Natural killer cell treated with Interleukin-12 subunit alpha and Interleukin-12 subunit beta and Interleukin-15 and Interleukin-18, amount 100 ng/mL, for 72 hours (primary cell): ENCODE measurements at places on chromosomes 3 and 15.
A peak's percentile ranks its signal among the peaks of the same experiment; 100 is the strongest.

- DNase-seq, result no peak
Observed at GRCh38 chr3:43418601-43419272, 132.4 kb downstream of the SNRK start.

DNA sequence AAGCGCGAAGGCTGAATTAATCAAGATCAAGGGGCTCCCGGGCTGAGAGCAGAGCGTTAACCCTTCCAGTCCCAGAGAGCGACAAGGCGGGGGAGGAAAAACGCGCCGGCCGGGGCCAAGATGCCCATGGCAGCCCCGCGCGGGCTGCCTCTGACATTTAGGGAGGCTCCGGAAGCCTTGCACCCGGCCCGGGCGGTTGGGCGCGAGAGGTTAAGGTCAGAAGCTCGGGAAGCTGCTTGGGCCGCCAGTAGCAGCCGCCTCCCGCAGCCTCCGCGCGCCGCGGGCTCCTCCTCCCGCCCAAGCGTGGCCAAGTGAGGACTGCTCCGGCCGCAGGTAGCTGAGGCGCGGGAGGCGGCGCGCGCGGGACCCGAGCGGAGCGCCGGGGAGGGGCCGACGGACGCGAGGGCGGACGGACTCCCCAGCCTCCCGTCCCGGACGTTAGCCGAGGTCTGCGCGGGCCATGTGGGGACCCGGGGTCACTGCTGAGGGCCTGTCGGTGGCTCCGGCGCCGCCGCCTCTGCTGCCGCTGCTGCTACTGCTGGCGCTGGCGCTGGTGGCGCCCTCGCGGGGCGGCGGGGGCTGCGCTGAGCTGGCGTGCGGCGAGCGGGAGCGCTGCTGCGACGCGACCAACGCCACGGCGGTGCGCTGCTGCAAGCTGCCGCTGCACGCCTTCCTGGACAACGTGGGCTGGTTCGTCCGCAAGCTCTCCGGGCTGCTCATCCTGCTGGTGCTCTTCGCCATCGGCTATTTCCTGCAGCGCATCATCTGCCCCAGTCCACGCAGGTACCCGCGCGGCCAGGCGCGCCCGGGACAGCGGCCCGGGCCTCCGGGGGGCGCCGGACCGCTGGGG is at the start of gene C3orf80:
TSS of gene C3orf80 (plus strand) at position 247 of the 850 bp plus-strand sequence. CDS start at position 461, 214 bp downstream.
- DNase-seq, result peak; percentile 63

DNA sequence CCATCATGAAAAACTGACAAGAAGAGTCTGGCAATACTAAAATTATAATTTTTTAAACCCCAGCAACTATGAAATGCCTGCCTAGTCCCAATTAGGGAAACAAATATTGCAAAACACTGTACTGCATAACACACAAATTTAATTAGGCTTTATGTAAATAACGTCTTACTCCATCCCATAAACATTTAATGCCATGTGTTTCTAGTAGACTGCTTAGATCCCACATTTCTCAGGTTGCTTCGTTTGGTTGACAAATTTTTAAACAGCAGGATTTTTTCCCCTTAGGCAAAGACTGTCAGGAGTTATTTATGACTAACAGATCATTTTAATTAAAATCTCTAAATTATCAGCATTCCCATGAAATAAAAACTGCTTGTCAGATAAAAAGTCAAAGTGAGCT is 29.9 kb downstream of the EIF2AK4 start:
- no peak for DNase-seq

DNA sequence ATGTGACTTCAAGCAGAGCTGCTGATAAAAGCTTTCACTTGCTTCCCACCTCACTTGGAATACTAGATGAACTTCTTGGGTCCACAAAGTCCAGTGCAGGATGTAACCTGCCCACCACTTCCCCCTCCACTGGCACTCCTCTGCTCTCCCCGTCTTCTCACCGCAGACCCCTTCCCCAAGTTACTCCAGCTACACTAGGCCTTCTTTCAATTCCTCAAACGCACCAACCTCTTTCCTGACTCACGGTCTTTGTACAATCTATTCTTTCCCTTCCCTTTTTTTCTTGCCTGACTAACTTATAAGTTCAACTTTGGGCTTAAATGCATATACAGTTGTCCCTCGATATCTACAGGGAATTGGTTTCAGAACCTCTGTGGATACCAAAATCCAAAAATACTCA is 5.2 kb upstream of the ATP13A3 start:
- DNase-seq, result no peak

DNA sequence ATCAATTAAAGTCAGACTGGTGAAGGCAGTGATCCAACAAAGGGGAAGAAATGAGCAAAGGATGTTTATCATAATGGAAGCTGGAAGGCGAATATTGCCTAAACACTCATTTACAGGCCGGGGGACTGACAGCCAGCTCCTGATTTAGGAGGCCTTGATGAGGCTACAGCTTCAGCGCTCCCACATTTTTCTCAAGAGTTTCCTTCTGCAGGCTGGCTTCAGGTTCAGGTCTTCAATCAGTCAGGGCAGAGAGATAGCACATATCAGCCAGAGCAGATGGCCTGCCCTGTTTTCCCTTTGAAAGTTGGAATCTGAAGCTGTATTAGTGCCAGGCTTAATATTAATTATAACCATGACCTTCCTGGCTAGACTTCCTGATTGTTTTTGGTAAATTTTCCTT is 218.9 kb downstream of the SV2B start:
- DNase-seq, result no peak

DNA sequence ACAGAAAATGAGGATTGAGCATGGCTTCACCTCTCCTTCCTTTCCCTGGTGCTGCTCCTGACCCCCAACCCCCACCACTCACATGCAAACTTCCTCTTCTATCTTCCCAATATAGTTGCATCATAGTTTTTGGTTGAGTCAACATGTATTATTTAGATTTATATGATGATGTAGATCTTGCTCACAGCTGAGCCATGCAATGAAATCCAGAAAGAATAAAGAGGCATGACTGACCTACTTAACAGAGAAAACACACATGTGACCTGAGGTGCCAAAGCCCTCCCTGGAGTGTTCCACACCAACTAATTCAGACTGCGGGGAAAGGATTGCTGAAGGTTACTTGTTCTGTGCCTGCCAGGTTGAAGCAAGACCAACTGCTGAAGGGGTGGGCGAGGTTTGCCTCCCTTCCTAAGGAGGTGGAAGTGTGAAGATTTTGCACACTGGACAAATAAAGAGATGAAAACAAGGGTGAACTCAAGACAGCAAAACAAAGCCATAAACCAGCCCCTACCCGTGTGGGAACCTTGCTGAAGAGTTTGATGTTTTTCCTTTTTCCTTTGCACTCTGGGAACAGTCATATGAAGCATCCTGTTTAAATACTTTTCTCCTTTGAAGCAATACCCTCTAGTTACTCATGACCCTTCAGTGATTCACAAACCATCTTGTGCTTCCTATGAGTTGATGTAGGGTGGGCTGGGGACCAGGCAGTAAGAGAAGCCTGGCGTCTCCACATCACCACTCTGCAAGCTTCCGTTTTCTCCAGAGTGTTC is 155.2 kb upstream of the UBE2E1 start:
- no peak for DNase-seq

DNA sequence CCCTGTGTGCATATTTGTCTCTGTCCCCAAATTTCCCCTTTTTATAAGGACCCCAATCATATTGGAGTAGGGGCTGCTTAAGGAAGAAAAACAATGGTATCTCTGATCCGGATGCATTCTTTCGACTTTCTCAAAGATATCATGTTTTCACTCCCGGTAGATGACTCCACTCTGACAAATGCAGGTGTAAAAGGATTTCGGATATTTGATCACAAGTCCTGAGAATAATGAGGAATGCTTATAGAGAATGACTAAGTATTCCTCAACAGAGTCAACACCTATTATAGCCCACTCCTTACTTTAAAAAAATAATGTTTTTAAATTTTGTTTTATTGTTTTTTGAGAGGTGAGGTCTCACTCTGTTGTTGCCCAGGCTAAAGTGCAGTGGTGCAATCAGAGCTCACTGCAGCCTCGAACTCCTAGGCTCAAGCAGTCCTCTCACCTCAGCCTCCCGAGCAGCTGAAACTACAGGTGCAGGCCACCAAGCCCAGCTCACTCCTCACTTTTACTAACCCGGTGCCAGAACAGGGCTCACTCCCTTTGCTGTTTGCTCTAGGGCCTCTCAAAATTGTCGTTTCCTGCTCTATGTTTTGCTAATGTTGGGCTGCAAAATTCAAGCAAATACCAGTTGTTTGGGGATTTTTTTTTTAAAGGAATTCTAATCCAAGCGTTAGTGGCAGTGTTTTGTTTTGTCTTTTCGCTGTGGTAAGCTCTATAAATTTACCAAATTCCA is 24.6 kb downstream of the COL8A1 start:
- DNase-seq, result no peak
